CD4-positive, alpha-beta T cell treated with Interferon gamma for 1 hour (primary cell): ENCODE measurements at places on chromosomes 2 and 18.

- DNase-seq, result no peak
Measured at GRCh38 chr2:85554980-85555612, 6.2 kb downstream of the GGCX start.

DNA sequence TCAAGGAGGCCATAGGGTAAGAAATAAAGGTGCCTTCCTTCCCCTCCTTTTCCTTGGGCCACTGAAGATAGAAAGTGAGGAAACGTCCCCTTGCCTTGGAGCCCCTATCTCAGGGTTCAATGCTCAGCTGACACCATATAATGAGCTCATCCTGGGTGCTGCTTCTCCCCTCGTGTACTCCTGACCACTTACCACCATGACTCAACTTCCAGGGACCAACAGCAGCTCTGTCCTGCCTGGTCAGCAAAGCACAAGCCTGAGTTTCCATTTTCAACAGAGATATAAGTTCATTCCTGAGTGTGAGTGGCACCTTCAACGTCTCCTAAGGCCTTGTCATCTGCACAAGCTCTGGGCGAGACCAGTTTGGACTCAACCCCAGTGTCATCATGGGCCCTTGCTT is 151.2 kb downstream of the CAPN13 start:
- DNase-seq, result no peak

- no peak for DNase-seq
Measured at GRCh38 chr2:226796840-226797288, 2.8 kb downstream of the IRS1 start.

- DNase-seq, result no peak
Measured at GRCh38 chr2:50026236-50026635, 871.9 kb upstream of the FSHR start.

- no peak for DNase-seq
Measured at GRCh38 chr18:59651071-59651470, 46.2 kb downstream of the CCBE1 start.

- no peak for DNase-seq
Measured at GRCh38 chr2:215401896-215402379, 33.9 kb downstream of the FN1 start.

GRCh38 chr2:70144443-70145143 is 46.2 kb downstream of the C2orf42 start:
- no peak for DNase-seq

DNA sequence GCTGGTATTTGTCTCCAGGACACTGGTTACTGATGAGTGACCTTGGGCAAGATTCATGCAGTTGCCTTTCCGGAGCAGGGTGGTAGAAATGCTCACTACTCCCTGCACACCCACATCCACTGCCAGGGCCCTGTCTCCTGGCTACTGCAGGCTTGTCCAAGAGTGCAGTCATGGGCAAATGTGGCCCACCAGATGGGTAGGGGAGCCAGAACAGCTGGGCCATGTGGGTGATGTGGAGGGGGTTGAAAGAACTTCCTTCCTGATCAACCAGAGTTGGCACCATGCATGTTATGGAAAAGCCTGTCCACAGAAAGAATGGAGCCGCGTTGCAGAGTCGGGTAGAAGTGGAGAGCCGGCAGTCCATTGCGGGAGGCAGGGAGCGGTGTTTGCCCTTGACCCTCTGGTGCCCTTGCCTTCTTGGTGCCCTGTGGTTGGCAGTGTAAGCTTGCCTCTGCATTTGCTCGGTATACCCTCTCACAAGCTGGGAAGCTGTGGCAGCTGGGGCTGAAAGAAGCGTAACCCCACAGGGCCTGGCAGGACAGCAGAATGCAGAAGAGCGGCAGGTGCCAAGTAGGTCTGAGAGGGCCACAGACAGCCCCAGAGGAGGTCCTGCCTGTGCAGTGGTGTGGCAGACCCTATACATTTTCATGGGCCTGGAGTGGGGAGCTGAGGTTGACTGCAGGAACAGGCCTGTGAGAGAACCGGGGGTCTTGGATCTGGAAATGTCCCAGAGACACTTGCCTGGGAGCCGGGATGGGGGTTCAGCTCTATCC is 253.2 kb downstream of the TFCP2L1 start:
- no peak for DNase-seq

- DNase-seq, result no peak
Measured at GRCh38 chr2:85644909-85645308, 23.1 kb downstream of the SFTPB start.

GRCh38 chr2:228658998-228659397 is 477.5 kb upstream of the SPHKAP start:
- no peak for DNase-seq

DNA sequence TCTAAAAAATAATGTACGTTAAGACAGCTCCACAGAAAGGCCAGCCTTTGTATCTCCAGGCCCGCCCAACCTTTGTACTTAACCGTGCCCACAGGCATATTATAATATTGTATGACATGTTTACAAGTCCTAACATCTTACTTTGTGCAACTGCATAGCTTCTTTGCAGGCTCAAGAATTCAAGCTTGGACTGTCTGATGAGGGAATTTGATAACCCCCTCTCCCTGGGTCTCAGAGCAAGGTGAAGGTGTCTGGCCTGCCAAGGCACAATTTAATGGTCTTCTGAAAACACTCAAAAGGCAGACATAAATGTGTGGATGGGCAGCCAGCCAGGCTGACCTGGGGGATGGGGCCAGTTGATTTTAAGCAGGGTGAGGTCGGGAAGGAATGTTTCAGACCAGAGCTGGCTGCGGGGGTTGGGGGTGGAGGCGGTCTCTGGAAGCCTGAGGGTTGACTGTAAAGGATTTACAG is 732.7 kb upstream of the FANCL start:
- no peak for DNase-seq
